ENCODE measurements at places on chromosomes 12 and 14. TPM values are rescaled to one million over a fixed set of nuclear protein-coding genes. Genes with fewer than 3 reads are reported as not detected.

The FOXN3 gene
- total RNA-seq, result 20.0 TPM

- no peak for DNase-seq
Observed at GRCh38 chr14:91394105-91395081, 23.2 kb downstream of the CCDC88C start.

GRCh38 chr14:56528927-56529326 lies 50.7 kb upstream of the TMEM260 start:
- no peak for DNase-seq

GRCh38 chr14:100323942-100324307 lies 786 bp downstream of the SLC25A47 start:
- no peak for DNase-seq

DNA sequence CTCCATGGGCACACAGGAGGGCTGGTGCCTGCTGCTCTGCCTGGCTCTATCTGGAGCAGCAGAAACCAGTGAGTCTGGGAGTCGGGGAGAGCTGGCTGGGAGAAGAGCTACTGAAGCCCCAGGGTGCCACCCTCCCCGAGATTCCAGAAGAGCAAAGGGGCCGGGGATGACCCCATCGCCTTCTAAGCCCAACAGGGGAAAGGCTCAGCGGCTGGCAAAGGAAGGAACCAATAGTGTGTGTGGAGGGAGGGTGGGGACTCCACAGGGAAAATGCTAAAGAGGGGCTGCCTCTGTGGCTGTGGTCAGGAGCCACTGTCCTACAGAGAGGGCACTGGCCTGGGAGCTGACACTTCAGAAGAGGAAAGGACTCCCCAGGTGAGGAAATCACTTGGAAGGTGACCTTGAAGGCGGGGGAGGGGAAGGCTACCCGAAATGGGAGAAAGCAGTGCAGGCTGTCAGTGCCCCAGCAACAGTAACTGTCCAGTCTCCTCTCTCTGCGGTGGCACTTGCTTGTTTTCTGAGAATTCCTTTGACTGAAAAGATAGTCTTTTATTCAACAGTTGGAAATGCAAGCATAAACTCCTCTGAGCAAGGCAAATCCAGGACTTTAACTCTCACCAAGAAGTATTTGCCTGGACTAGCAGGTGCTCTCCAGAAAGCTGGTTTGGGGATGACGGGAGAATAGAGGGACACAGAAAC lies 552 bp downstream of the TAPBPL start:
- no peak for DNase-seq

DNA sequence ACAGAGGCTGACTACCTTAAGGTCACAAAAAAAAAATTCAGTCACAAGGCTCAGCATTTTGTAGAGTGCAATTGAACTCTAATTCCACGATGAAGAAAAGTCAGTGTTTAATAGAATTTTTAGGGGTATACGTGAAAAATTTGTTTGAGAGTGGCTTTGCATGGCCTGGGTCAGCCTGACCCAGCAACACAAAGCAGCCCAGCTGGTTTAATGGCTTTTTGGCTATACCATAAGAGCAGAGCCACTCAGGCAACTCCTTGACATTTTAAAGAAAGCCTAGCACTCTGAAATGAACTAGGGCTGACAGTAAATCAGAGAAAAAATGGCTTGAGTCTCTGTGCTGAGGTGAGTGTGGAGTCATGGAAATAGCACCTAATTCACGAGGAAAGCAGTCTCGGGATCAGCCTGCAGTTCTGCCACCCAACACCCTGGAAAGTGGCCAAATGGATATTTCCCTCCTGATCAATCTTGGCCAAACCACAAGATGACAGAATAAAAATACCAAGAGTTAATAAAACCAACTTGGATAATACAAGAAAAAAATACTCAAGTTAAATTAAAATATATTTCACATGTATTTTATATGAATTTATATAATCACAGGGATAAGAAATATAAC lies 59.5 kb downstream of the GALNT4 start:
- no peak for DNase-seq

GRCh38 chr14:63996016-63996415 lies 143.2 kb downstream of the SYNE2 start:
- no peak for DNase-seq

DNA sequence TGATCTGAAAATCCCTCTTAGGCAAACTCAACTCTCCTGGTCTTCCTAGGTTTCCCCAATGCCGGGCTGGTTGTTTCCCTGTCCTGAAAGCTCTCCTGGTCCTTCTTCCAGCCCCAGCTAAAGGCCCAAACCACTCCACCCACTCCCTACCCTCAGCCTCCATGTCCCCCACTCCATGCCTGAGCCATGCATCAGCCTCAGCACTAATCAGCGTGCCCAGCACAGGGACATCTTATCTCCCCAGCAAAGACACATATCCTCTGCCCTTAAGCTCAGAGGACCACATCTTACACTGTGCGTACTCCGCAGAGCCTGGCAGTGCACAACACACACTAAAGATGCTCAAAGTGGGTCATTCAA lies 25.9 kb downstream of the ACTN1 start:
- DNase-seq, result no peak

GRCh38 chr12:132449565-132450417 lies 40.2 kb upstream of the FBRSL1 start:
- no peak for DNase-seq
